ENCODE measurements at places on chromosomes 6 and 20.

- DNase-seq, result no peak
These were observed 13.8 kb upstream of the VIP start for GRCh38 chr6:152736687-152737273.

DNA sequence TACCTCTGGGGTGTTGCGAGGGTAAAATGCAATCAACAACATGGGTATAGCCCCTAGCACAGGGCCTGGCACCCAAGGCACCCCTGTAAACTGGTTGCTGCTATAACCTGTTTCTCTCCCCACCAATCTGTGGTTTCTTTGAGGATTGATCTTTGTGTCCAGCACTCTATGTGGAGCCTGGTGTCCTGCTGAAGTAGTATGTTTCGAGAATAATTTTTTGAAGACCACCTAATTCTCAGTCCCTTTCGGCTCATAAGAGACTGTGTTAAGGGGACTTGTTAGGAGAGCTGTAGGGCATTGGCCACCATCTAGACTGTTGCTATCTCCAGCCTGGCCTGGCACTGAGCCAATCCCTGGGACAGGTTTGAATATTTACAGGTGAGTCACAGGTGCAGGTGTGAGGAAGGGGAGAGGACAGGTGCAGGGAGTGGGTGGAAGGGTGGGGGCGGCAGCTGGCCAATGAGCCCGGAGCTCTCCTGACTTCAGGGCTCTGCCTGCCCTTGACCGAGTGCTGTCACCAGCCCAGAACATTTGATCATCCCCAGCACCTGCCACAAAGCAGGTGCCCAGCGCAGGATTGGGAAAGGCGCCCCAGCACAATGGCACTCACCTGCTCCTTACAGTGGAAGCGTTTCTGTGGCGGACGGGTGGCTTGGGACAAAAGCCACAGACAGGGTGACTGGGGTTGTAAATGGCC lies 8.1 kb upstream of the C20orf144 start:
- peak; percentile 99 for DNase-seq

DNA sequence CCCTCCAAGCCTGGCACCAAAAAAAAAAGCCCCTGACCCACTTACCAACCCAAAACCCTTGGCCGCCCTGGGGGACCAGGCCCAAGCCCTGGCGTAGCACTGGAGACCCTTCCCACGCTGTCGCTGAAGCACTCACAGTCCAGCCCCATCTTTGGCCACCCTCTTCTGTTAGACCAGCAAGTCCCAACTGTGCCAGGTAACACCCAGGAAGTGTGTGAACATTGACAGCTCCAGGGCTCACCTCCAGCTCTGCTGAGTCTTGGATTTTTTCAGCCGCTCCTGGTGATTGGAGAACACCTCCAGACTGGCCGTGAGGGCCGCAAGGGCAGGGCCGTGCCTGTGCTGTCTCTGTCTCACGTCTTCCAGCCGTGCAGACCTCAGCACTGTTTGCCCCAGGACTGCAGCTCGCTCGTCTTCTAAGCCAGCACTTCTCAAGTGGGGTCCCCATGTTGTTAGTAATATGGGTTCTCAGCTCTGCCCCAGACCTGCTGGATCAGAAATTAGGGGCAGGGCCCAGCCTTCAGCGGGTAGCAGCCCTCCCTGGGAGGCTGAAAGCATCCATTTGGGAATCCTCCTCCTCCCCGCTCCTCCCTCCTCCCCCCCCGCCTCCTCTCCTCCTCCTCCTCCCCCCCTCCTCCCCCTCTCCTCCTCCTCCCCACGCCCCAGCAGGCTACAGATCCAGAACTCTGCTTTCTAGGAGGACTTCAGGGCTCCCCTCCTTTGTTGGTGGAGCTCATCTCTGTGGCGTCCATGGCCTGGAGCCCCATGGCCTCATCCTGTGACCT lies 18.1 kb downstream of the NPEPL1 start:
- DNase-seq, result no peak

- no peak for DNase-seq
These were observed 82.8 kb downstream of the CD40 start for GRCh38 chr20:46200582-46201570.

DNA sequence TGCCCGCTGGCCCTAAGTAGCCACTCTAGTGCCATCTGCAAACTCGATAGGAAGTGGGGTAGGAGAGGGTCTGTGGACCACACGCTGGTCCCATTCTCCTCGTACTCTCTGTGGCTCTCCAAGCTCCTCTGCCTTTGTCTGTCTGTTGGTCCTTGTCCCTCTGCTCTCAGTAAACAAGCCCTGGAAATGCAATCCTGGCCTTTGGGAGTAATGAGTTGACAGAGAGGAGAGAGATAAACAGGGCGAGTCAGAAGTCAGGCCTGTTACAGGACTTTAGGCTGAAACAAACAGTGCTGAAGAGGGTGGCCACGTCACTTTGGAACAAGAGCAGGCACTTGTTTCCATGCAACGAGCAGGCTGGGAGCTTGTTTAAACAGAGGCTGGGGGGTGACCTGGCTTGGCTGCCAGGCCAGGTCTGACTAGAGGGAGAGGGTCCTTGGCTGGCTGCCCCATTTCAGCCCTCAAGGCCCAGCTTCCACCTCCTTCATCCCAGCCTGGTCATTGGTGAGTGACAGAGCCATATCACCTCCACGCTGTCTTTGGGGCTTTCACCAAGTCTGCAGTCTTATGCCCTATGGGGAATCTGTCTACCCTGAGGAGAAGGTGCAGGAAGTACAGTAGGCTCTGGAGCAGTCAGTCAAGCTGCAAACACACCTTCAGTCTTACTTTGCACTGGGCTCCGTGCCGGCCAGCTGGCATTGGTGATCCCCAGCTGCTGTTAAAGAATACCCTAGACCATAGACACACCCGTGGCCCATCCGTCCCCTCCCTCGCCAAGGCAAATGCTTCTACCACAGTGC lies 22.6 kb downstream of the FOXP4 start:
- DNase-seq, result no peak

GRCh38 chr6:137210903-137211302 lies 8.3 kb downstream of the IFNGR1 start:
- no peak for DNase-seq

- DNase-seq, result no peak
These were observed 132.9 kb upstream of the NUP153 start for GRCh38 chr6:17839513-17840223.

DNA sequence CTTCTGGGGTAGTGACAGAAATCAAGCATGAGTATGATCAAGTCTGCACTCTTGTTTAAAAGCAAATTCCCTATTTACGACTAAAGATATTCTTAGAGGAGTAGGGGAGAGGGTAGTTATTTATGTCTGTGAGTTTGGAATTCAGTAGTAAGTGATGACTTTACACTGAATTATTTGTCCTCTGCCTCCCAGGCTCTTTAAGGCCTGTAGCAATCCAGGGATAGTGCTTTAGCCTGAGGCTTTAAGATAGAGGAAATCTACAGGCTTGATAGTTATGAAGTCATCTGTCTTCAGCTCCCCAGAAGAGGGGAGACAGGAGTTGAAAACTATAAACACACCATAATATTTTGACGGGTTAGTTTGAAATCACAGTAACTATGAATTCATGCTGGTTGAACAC lies 664.5 kb downstream of the EPM2A start:
- no peak for DNase-seq

Data from NCI-H1105 (cell line).